SIG-M5 (cell line): ENCODE measurements at places on chromosomes 7 and 10.

GRCh38 chr10:107425931-107426553 is 261.5 kb upstream of the SORCS1 start:
- DNase-seq = no peak

DNA sequence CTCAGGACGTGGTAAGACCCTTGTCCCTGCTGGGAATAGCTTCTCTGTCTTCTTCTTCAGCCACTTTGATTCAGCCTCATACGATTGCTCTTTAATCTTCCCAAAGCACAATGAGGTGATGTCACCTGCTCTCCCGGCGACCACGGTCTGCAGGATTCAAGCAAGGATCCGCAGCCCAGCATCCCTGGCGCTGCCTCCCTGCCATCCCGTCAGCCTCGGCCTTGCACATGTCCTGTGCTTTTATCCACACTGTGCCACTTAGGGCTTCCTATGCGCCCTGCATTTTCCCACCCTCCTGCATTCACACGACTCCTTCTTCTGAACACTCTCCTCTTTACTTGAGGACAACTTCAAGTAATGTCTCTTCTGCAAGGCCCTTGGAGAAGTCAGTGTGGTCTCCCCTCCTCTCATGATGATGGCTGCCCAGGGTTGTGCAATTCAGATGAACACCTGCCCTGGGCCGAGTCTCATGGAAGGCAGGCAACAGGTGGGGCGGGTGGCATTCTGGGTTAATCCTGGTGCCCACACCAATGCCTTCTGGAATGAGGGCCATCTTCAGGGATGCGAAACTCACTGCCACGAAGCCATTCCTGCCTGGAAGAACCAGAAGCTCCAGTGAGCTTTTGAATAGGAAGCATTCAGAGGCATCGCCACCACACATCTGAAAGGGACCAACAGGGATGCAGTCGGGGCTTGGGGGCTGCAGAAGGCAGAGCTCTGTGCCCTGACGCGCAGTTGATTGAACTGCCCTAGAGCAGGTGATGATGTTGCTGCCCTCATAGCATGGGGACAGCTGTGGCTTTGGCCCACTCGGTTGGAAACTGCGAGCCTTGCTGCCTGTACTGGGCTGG is 287.5 kb downstream of the GLRX3 start:
- no peak for DNase-seq

GRCh38 chr7:69663911-69664832 is 65.9 kb downstream of the AUTS2 start:
- no peak for DNase-seq

GRCh38 chr10:22573820-22574569 is 140.4 kb downstream of the PIP4K2A start:
- no peak for DNase-seq

GRCh38 chr7:45033261-45033930 is 33.4 kb downstream of the CCM2 start:
- DNase-seq = no peak

DNA sequence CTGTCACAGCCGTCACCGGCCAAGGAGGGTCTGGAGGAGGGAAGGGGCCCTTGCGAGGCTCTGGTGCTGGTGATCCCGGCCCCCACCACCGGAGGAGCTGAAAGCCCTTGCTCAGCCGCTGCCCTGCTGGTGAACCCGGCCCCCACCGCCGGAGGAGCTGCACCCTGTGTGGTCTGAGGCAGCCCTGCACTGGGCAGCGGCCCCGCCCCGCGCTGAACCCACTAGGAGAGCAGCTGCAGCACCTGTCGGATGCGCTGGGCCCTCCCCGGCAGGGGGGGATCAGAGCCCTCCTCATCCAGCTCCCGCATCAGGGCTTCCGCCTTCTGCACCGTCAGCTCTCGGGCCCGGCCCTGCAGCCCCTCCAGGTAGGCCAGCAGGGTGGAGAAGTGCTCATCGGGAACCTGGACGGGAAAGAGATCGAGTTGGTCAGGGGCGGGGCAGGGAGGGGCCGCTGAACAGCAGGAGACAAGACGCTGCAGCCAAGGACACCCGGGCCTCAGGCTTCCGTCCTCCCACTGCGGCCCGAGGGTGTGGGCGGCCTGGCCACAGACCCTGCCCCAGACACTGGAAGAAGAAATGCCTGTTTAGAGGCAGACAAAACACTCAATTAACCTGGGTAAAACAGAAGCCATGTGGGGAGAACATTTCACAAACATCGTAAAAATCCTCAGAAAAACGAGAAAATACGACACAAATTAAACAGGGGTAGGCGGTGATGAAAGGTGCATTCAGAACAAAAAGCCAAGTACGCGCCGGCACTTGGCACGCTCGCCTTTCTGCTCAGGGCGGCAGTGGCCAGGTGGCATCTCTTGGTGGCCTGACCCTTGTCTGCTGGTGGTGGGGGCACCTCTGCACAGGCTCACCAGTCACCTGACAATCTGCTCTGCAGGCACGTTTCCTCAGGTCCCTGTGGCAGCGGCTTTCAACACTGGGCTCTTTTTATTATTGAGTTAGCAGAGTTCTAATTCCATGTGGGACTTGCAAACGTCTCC is 14.7 kb downstream of the CYP2W1 start:
- no peak for DNase-seq

DNA sequence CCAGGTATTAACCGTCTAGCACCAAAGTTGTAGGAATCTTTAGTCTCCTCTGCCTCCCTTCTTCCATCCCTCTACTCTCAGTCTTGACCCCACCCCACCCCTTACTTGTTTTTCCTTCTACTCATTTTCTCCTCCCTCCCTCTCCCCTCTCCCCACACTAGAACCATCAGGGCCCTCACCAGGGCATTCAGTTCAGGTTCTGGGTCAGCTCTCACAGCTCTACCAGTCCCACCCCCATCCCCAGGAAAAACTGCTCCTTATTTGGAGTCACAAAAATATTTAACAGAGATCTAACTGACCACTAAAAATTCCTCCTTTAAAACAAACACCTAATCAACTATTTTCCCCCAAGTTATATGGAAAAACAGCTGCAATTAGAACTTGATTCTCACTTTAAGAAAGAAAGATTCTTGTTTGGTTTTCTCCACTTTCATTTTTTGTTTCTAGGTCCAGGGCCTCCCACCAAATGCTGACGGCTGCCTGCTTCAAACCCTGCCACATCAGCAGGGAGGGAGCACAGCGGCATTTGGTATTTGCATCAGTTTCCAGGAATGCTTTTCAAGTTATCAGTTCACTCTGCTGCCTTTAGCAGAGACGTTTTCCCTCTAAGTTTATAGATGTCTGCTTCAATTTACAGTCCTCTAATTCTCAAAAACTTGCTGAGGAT is 2.8 kb upstream of the COL1A2 start:
- DNase-seq = no peak

GRCh38 chr10:129057856-129058663 is 409.0 kb upstream of the MGMT start:
- no peak for DNase-seq

DNA sequence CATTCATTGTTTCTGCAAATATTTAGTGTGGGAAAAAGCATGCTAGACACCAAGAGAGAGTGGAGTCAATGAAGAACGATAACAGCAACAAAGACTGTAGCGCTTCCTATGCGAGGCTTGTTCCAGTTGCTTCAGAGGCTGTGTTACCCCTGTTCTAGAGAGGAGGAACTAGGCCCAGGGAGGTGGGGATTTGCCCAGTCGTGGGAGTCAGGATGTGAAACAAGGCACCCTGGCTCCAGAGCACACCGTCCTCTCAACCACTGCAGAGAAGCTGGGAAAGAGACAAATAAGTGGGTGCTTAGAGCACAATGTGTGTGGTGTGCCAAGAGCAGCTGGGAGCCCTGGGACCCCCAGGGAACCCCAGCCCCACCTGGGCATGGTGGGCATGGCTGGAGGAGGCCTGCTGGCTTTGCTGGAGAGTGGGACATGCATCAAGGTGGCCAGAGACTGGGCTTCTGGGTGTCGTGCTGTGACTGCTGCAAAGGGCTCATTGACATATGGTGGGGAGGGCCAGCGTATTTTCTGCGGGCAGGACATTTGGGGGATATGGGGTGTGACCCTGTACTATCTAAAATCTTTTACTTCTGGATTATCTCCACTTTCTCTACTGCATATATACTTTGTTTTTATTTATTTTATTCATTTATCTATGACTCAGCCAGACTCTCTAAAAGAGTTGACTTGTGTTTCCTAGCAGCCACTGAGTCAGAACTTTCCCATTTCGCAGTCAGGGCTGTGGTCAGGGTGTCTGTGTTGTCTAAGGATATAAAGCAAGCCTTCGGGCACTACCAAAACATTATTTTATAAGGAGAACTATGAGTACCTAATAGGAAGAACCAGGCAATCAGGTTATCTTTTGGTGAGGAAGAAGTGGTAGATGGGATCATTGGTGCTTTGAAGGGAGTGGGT is 95.4 kb downstream of the TCF7L2 start:
- no peak for DNase-seq

- DNase-seq = no peak
Measured at GRCh38 chr7:158076215-158076614, 511.4 kb downstream of the PTPRN2 start.

DNA sequence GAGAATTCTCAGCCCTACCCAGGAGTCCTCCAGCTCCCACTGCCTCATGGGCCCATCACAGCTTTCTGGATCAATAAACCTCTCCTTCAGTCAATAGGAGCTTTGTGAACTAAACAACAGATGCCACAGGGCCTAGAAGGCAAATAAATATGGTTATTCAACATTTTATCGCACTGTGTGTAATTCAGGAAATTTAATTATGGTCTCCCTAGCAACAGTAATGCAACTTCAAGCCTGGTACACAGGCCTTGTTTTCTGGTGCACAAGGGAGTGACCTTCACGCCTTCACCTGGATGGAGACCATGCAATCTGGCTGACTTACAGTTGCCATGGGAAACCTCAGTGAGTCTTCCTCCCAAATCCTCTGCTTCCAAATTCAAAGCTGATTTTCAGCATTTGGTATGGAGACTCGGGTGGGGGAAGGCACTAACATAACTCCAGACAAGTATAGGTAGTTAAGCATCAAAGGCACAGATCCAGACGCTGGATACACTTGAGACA is 441.0 kb upstream of the NPVF start:
- no peak for DNase-seq

DNA sequence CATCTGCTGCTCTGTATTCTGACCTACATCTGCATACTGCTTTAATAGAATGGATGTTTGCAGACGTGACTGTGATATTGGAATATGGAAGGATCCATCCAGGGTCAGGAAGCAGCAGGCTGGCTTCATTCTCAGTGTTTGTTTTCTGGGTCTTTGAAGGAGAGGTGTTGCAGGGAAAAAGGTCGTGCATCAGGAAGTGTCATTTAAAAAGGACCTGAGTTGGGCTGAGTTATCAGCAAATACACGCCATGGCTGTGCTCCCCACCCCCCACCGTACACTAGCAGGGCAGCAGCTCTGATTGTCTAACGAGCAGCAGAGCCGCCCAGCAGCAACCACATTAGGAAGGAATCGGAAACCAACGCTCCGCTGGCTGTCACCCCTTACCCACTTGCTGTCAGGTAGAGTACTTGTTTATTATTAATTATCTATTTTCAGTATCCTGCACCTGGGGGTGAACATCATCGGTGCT is 63.1 kb upstream of the STEAP1B start:
- DNase-seq = no peak

GRCh38 chr7:32379510-32380112 is 110.6 kb downstream of the LSM5 start:
- no peak for DNase-seq

DNA sequence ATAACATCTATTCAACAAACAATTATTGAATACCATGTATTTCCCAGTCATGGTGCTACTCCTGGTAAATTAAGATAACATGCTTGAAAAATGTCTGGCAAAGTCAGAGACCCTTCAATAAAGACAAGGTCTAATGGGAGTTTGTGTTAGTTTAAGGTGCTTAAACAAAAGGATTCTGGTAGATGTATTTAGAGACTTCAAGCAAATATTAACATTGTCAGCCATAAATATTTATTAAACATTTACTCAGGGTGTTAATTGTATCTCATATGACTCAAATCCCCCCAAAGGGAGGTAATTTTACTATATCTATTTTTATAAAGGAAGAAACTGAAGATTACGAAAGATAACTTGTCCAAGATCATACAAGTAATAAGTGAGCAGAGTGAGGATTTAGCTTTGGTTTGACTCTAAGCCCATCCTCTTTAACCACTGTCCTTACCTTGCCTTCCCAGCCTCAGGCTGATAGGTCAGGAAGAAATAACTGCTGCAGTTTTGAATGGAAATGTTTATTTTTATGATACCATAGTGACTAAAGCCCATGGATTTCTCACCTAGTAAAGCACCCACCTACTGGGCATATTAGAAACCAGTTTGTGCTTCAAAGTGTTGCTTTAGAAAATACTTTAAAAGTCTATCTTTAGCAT is 215.4 kb downstream of the COBL start:
- DNase-seq = no peak

GRCh38 chr10:4061441-4061951 is 276.5 kb upstream of the KLF6 start:
- DNase-seq = no peak

GRCh38 chr7:756231-756927 is 29.3 kb upstream of the PRKAR1B start:
- DNase-seq = no peak

DNA sequence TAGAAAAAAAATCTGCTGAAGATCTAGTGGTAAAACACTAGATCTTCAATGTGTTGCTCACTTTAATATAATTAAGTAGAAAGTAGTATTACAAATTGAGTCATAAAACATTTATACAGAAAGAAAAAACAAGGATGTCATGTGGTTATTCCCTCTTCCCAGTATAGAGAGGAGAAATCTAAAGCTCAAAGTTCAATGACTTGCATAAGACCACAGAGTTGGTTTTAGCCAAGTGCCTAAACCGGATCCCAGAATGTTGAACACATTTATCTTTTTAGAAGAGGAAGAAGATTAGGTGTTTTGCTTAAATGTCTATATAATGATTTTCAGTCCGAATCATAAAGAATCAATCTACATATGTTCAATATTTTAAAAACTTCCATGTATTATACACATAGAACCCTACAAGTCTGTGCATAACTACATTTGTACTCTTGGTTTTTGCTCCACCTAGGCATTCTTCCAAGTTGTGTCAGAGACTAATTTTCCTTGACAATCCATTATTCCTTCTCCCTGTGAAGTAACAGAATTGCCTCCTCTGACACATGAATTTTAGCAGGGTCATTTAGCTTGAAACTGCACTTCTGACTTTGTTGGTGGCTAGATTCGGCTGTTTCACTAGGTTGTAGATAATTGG is 389.2 kb downstream of the MAGI2 start:
- DNase-seq = no peak

- no peak for DNase-seq
Measured at GRCh38 chr7:137846549-137846826, 286 bp downstream of the DGKI start.

DNA sequence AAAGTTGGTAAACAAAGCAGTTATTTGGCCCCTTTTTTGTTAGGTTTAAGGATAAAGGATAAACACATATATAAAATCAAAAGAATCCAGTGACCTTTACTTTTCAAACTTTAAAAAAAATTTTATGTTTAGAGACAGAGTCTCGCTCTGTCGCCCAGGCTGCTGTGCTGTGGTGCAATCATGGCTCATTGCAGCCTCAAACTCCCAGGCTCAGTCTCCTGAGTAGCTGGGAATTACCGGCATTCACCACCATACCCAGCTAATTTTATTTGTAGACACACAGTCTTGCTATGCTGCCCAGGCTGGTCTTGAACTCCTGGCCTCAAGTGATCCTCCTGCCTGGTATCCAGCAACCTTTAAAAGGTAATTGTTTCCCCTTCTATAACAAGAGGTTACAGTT is 31.3 kb downstream of the GNA12 start:
- no peak for DNase-seq

GRCh38 chr7:55214707-55215106 is 150.4 kb upstream of the LANCL2 start:
- no peak for DNase-seq

- no peak for DNase-seq
Measured at GRCh38 chr10:44183667-44184632, 200.9 kb downstream of the CXCL12 start.
